ENCODE measurements at places on chromosomes 1 and 21.
A peak's percentile ranks its signal among the peaks of the same experiment; 100 is the strongest.

GRCh38 chr1:35454616-35455015, 102.6 kb downstream of the KIAA0319L start:
- DNase-seq, result no peak

DNA sequence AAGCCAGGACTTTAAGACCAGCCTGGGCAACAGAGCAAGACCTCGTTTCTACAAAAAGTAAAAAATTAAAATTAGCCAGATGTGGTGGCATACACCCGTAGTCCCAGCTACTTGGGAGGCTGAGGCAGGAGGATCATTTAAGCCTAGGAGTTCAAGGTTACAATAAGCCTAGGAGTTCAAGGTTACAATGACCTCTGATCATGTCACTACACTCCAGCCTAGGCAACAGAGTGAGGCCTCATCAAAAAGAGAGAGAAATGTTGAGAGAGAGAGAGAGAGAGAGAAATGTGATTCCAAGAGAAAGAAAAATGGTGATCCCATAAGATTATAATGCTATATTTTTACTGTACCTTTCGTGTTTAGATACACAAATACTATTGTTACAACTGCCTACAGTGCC, 60.2 kb downstream of the PACC1 start:
- DNase-seq, result no peak

- DNase-seq, result peak; percentile 17
Observed at GRCh38 chr1:52604063-52604770, 2.0 kb downstream of the GPX7 start.

- no peak for DNase-seq
Observed at GRCh38 chr1:178846306-178846705, 24.6 kb downstream of the ANGPTL1 start.

GRCh38 chr21:16821588-16821987, 691.3 kb upstream of the CXADR start:
- DNase-seq, result peak; percentile 17

GRCh38 chr1:167672831-167673230, 42.8 kb downstream of the RCSD1 start:
- no peak for DNase-seq

- DNase-seq, result peak; percentile 29
Observed at GRCh38 chr1:187018291-187018690, 189.5 kb downstream of the PLA2G4A start.

DNA sequence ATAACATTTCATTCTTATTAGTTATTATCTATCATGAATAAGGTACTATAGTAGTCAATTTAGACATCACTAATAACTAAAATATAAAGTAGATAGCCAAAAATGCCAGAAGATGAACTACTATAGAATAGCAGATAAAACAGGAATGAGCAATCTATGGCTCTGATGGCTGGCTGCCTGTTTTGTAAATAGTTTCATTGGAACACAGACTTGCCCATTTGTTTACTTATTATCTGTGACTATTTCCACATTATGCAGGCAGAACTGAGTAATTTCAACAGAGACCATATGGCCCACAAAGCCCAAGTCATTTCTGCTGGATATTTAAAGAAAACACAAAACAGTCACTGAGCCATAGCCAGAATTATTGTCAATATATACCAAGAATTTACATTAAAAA, 222.1 kb downstream of the COL24A1 start:
- DNase-seq, result no peak

- DNase-seq, result no peak
Observed at GRCh38 chr1:156935505-156936128, 15.2 kb downstream of the LRRC71 start.

DNA sequence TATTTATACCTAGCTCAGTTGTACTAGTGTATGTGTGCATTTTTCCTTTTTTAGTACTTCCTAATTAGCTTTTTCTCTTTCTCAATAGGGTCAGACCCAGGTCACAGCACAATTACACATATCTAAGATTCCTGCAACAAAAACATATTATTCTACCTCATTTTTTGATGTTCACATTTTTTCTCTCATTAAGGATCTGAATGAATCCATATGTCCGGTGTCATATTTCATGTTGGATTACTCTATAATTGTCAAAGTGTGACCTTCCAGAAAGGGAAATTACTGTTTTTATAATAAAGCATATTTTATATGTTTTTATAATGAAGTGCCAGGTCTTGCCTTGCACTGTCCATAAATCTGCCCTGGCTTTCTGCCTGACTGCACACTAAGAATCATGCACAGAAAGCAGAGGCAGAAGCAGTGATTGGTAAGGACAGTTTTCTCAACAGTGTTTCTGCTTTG, 143.7 kb downstream of the KCNT2 start:
- peak; percentile 81 for DNase-seq

GRCh38 chr1:199780948-199781670, 246.4 kb upstream of the NR5A2 start:
- DNase-seq, result peak; percentile 55

- no peak for DNase-seq
Observed at GRCh38 chr1:206909883-206910318, 11.8 kb downstream of the FCMR start.
